Activated T-helper 9 cell treated with anti-CD3 and anti-CD28 coated beads, Interleukin-2, amount 50 U/mL, for 16 hours (primary cell): ENCODE measurements at places on chromosomes 2 and 18.

DNA sequence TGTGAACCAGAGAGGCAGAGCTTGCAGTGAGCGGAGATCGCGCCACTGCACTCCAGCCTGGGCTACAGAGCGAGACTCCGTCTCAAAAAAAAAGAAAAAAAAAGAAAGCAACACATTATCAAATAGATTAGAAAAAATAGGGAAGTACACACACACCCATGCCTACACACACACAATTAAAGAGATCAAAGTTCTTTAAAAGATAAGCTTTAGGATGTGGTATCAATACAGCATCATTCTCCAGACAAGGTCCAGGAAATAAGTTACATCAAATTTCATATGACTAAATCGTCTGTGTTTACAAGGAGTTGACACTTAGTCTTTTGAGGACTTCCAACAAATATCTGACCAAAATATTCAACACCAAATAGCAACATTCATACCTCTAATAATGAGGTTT lies 25.7 kb downstream of the PGAP1 start:
- no peak for DNase-seq

GRCh38 chr2:118856330-118856977 lies 9.0 kb upstream of the EN1 start:
- no peak for DNase-seq

DNA sequence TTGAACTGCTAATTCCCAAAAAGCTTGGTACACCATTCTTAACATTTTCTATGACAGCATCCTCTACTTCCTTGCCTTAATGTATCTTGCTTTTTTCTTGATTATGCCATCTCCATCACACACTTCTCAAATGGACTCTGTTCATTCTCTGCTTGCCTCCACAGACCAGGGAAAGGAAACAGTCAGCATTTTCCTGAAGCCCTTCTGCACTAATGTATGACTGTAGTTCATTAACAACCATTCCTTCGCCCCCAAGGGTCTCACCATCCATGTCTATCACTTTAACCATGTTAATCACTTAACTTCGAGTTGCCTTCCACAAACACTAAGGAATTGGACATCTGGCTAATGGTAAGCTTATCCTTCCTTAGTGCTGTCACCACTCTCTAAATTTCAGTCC lies 54.8 kb downstream of the COBLL1 start:
- no peak for DNase-seq

GRCh38 chr18:45503990-45504389 lies 111.3 kb upstream of the SLC14A2 start:
- no peak for DNase-seq

- DNase-seq, result no peak
Measured at GRCh38 chr2:143473216-143473615, 344.0 kb downstream of the ARHGAP15 start.

GRCh38 chr2:166230024-166230723 lies 102.4 kb upstream of the SCN1A start:
- DNase-seq, result no peak

GRCh38 chr2:135230150-135230549 lies 178.1 kb downstream of the RAB3GAP1 start:
- no peak for DNase-seq

GRCh38 chr2:120272763-120273481 lies 20.3 kb downstream of the RALB start:
- no peak for DNase-seq

- no peak for DNase-seq
Measured at GRCh38 chr2:20067992-20068584, 16.7 kb upstream of the LAPTM4A start.

DNA sequence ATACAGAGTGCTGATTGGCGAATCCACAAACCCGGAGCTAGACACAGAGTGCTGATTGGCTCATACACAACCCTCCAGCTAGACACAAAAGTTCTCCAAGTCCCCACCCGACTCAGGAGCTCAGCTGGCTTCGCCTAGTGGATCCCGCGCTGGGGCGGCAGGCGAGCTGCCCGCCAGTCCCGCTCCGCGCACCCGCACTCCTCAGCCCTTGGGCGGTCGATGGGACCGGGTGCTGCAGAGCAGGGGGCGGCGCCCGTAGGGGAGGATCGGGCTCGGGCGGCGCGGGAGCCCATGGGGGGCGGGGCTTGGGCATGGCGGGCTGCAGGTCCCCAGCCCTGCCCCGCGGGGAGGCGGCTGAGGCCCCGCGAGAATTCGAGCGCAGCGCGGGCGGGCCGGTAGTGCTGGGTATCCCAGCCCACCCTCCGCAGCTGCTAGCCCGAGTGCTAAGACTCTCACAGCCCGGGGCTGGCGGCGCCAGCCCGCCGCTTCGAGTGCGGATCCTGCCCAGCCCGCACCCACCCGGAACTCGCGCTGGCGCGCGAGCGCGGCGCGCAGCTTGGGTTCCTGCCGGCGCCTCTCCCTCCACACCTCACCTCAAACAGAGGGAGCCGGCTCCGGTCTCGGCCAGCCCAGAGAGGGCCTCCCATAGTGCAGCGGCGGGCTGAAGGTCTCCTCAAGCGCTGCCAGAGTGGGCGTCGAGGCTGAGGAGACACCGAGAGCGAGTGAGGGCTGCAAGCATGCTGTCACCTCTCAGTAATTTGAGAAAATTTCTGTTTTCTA lies 75.5 kb upstream of the ATP5MC3 start:
- no peak for DNase-seq

- no peak for DNase-seq
Measured at GRCh38 chr2:989781-990467, 39.3 kb downstream of the SNTG2 start.

- no peak for DNase-seq
Measured at GRCh38 chr2:239762106-239762505, 263.0 kb downstream of the NDUFA10 start.

- no peak for DNase-seq
Measured at GRCh38 chr2:199470672-199471442, 13.1 kb upstream of the SATB2 start.

DNA sequence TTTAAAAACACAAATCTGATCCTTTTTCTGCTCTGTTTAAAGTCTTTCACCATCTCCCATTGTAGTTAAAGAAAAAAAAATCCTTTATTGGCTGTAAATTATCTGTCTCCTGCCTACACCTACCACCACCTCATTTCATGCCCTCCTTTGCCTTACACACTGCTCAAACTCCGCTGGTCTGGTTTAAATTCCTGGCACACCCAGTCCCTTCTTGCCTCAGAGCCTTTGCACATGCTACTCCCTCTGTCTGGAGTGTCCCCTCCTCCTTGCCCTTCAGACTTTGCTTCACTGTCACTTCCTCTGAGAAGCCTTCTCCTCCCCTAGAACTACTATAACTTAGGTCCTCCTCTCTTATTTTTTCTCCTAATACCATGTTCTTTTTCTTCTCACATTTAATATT lies 49.6 kb downstream of the OSBPL6 start:
- DNase-seq, result no peak

DNA sequence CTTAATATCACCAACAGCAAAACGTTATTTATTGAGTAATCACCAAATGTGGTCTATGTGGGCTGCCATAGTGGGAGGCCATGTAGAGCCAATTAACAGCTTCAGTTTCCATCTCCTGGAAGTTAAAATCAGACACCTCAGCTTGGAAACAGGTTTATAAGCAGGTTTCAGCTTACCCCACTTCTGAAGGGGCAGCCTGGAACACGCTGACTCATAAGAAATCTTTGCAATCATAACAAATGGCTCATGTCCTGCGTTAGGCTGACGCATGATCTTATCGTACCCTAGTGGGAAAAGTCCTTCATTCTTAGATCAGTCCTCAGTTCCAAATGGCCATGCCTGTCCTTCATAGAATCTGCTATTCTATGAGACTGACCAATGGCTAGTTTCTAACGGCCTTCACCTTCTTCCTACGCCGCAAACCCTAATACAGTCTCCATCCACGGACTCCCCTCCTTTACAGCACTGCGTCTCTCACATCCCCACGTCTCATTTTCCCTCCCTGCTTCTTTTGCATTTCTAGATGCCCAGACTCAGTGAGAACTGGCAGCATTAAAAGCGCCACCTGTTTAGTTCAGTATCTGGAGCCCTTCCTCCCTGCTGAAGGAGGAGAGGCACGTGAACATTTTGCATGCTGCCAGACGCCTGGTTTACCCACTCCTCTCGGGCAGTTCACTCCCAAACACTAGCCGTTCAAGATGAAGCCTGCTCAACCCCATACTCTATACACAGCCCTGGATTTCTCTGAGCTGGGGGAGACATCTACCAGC lies 24.2 kb upstream of the BZW1 start:
- DNase-seq, result no peak

DNA sequence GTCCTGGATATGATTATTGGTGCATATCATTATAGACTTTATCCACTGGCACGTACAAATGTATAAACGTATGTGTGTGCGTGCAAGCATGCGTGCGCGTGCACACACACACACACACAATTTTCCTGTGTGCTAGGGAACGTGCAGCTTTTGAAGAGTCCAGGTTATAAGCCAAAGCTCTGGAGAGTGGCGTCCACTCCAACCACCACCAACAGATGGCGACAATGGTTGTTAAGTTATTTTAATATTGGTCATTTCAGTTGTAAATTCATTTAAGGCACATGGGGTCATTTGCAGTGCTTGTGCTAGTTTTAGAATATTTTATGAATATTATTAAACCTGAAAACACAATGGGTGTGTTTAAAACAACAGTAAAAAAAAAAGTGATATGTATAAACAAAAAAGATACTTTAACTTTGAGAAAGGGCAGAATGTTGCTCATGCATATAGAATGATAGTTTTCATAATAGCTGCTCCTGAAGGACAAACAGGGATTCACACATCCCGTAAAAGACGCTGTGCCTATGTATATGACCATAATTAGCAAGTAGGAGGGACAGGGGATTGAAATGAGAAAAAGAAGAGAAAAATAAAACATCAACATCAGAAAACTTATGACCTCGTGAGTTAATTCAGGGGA lies 124.2 kb upstream of the ITGB6 start:
- DNase-seq, result no peak

DNA sequence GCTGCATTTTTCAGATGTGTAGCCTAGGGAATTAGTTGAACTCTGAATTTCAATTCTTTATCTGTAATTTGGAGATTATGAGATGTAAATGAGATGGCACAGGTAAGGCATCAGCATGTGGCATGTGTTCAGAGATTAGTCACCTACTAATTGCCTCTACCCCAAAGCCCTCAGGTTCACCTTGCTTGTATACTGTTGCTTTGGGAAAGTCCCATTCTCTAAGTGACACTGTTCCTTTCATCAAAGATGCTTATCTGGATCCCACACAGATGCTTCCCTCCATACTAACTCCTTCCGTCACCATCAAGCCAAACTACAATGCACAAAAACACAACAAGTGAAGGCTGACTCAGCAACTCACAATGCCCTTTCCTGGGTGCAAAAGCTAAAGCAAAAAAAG lies 143.7 kb downstream of the LRATD1 start:
- DNase-seq, result no peak

GRCh38 chr2:225276207-225276606 lies 123.3 kb upstream of the NYAP2 start:
- no peak for DNase-seq

DNA sequence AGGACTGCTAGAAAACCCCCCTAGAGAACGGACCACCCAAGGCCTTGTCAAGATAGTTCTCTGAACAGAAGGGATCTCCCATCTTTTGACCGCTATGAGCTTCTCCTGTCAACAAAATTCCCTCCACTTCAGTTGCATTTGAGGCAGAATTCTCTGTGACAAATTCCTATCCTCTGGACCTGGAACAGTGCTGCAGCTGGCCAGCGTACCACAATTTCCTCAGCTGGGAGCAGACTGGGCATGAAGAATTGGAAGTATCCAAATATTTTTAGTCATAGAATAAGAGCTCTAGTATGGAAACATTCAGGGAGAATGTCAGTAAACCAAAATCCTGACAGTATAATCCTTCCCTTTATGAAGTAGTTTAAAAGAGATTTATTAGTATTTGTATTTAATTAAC lies 147.1 kb upstream of the BOD1L2 start:
- DNase-seq, result no peak

DNA sequence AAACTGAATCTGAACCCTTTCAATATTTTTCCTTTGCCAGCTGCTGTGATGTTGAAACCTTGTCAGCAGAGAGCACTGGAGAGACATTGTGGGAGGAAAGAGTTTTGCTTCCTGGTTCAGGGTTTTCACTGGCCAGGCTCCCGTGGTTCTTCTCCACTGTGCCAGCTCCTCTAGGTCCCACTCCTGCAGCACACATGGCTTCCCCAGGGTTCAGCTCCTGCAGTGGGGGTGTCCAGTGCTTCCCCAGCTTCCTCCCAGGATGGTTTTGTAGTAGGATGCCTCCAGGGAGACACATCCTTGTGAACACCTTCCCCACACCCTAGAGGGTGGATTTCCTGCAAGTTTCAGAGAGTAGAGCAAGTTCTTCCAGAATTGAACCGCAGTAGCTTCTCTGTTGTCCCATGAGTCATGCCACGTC lies 24.0 kb upstream of the SULT1C3 start:
- DNase-seq, result no peak

DNA sequence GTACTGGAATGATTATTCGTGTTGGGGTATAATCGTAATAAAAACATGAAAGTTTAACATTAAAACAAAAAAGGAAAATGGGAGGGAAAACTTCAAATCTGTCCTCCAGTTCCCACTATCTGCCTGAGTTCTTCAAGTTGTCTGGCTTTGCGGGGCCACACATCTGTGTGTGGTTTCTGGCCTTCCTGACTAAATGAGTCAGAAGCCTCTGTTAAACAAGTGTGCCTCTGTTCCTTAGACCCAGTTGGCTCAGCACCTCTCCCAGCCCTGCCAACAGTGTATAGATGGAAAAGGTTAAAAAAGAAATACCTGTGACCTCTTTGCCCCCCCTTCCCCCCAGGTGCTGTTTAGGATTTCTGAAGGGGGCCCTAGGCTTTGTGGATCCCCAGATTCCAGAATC lies 30.2 kb downstream of the XDH start:
- DNase-seq, result no peak

DNA sequence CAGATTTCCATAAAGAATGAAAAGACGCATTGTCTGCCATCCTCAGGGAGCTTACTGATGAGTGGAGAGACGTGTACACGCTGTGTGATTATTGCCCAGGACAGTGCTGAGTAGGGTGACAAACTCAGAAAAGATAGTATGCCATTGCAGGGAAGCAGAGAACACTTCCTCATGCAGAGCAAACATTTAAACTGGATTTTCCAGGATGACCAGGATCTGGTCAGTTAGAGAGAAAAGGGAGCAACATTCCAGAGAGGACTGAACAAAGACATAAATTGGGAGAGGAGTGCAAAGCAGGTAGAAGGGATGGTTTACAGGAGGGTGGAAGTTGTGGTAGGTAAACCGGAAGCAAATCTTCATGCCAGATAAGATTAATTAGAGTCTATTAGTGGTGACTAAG lies 2.3 kb downstream of the SLC9A2 start:
- no peak for DNase-seq

GRCh38 chr2:132824716-132825115 lies 154.7 kb upstream of the LYPD1 start:
- no peak for DNase-seq
